ENCODE measurements at places on chromosomes 7 and 10.

GRCh38 chr7:99631295-99632109, 14.8 kb downstream of the ZSCAN25 start:
- DNase-seq = no peak

GRCh38 chr7:93185303-93186027, 37.3 kb upstream of the SAMD9L start:
- DNase-seq = no peak

DNA sequence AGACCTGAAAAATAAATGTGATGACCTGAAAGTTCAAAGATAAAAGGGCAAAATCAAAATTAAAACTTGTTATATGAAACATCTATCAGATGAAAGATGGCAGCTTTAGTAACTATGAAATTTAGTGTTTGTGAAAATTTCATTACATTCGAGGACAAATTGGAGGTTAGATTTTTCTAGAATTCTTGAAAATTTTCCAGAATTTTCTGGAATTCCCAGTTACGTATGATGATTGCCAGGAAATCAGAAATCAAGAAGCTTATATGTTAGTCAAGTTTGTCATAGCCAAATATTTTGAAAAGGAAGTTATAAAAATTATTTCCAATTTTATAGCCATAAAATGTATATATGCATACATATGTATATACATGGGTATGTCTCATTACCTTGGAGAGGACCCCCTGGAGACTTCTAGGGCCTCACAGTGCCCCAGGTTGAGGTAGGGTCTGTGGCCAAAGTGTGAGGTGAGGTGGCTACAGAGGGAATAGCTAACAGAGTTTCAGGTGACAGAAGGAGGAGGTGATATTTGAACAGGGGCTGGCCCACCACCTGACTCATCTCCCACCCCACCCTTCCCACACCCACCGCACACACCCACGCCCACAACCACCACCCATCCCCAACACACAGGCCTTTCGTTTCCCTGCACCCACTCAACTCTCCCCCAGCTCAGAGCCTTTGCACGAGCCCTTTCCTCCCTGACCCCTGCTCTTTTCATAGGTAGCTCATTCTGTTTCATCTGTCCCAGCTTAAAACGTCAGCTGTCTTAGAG, 21.5 kb downstream of the C10orf105 start:
- DNase-seq = no peak

GRCh38 chr10:76252733-76253132, 821.3 kb downstream of the LRMDA start:
- DNase-seq = no peak

- no peak for DNase-seq
These were observed 1080.4 kb downstream of the CNTNAP2 start for GRCh38 chr7:147197006-147197405.

DNA sequence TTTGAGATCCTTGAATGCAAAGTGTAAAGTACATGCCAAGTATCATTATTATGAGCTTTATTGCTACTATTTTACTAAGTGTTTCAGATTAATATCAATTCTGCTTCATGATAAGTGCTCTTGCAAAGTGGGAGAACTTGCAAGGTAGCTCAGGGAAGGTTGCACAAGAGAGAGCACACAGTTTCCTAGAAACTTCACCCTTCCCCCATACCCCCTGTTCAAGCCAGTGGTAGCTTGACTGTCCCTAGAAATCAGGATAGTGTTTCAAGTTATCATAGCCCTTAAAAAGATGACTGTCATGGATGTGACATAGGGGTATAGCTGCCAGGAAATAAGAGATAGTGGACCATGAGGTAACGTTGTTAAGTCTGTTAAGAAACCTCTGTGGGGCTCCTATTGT, 251.5 kb downstream of the TRIL start:
- no peak for DNase-seq

DNA sequence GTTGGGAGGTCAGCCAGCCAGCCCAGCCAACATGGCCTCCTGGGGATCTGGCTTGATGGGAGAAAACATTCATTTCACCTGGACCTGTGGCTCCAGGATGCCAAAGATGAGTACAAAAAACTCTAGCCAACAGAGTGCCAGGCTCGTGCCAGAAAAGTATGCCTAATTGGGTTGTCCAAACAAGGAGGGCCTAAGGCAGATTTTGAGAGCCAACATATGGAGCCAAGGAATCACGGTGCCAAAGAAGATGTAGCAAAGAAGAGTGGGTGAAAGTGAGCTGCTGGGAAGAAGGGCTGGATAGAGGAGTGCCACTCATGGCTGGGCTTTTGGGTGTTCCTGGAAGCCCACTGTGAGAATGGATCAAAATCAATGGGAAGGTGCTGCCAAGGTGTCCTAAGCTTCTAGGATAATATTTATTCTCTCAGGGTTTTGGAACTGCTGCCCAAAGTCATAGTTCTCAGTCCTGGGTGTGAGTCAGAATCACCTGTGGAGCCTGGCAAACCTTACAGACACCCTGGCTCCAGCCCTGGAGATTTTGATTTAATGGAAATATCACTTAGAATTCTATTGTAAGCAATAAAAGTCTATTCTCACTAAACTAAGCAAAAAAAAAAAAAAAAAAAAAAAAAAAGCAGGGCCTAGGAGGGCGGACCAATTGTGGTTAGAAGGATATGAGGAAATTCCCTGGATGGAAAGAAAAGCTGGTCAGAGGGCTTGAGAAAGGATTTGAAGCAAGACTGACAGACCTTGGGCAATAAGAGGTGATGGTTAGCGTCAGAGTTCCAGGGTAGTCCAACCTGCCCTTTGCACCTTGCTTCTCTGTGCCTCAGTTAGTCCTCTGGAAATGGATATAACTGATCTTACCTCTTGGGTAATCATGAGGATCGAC, 182.2 kb upstream of the PRR15 start:
- no peak for DNase-seq

DNA sequence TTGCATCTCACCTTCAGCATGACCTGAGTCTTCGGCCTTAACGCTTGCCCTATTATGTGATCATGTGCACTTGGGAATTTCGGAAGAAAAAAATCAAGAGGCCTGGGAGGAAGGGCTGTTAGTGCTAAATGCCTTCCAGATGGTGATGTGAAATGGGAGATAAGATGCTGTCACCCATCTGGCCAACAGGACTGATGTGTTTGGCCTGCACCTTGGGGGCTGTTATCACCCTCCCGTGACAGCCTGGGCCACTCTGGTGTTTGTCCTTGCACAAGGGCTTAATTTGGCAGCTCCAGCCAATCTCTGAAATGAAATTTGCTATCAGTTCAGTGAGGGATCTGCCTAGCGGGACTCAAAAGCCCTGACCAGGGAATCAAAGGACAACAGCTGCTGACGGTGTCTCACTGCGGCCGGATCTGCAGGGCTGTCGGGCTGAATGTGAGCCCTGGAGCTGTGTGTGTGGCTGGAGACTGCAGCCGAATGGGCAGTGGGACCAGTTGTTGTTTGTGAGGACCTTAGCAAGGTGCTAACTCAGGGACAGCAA, 131.4 kb upstream of the BTBD16 start:
- DNase-seq = no peak

- DNase-seq = no peak
These were observed 66.4 kb downstream of the MET start for GRCh38 chr7:116738378-116738777.

GRCh38 chr7:109873296-109873695, 1217.6 kb upstream of the LRRN3 start:
- DNase-seq = no peak

DNA sequence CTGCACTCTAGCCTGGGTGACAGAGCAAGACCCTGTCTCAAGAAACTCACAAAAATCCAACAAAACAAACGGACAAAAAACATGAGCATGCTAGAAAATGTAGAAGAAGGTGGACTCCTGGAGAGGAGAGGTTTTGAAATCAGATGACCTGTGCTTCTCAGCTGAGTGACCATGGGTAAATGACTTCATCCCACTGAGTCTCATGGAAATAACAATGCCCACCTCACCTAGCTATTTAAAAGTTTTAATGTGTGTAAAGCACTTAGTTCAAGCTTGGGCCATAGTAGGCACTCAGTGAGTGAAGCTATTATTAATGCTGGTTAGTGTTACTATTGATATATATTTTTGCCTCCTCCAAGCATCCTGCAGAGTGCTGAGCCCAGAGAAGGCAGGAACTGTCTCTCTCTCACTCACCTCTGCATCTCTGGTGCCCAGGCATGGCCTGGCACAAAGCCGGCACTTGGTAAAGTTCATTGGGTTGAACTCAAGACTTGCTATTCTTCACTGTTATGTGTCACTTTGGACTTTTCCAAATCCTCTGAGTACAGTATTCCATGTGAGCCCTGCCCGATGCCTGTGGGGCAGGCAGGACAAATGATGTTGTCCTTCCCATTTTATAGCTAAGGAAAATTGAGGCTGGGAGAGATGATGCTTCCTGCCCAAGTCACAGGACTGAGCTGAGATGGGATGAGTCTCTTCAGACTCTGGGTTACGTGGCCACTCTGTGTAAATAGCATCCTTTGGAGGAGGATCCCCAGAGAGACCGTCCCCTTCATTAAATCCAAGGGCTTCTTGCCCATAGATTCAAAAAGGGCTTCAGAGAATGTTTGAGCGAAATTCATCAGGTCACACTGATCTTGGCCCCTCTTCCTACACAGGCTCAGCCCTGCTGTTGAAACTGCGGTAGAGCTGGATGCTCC, 81.4 kb upstream of the EMX2 start:
- no peak for DNase-seq

DNA sequence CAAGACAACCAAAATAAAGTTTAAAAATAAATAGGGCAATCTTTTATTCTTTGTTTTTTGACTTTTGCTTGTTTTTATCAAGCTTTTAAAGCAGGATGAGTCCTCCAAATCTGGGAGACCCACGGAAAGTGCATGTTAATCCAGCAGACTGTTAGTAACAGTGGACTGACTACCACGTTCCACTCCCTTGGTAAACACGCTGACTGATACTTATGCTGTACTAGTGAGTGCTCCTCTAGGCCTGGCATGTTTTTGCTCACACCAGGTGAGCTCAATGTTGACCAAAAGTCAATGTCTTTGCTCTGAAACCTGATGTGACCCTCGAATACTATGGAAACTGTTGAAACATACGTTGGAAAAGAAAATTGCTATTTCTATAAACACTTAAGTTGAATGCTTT, 88.4 kb downstream of the KIAA1549 start:
- DNase-seq = no peak

DNA sequence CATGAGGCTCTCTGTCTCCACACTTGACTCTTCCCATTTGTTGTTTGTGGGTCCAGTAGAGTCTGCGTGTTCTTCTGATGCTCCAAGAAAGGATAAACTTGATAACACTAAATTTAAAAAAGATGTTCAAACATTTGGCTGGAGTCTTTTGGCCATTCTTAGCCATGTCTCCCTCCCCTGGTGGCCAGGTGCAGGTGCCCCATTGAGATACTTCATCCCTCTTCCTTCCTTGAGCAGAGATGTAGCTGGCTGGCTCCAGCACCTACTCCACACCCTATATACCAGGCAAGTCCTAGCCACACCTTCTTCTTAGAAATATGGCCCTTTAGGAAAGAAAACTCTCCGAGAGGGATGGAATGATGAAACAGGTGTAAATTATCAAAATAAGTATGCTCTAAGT, 103.2 kb upstream of the GJD4 start:
- DNase-seq = no peak

DNA sequence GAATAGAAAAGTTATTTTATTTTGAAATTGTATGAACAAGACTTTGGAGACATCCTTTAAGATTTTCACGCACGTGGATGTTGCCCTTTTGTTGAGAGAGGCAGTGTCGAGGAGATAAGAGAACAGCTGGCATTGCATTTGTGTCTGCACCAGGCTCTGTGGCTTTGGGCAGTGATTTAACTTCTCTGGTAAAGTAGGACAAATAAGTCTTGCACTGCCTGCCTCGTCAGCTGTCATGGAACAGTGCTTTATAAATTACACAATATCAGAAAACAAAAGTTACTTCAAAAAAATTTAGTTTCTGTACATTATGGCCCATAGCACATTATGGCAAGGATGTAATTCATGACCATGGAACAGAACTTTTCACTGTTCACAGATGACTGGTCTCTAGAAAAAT, 20.1 kb downstream of the SNX10 start:
- no peak for DNase-seq

GRCh38 chr7:64747802-64748201, 46.4 kb upstream of the ZNF138 start:
- no peak for DNase-seq

DNA sequence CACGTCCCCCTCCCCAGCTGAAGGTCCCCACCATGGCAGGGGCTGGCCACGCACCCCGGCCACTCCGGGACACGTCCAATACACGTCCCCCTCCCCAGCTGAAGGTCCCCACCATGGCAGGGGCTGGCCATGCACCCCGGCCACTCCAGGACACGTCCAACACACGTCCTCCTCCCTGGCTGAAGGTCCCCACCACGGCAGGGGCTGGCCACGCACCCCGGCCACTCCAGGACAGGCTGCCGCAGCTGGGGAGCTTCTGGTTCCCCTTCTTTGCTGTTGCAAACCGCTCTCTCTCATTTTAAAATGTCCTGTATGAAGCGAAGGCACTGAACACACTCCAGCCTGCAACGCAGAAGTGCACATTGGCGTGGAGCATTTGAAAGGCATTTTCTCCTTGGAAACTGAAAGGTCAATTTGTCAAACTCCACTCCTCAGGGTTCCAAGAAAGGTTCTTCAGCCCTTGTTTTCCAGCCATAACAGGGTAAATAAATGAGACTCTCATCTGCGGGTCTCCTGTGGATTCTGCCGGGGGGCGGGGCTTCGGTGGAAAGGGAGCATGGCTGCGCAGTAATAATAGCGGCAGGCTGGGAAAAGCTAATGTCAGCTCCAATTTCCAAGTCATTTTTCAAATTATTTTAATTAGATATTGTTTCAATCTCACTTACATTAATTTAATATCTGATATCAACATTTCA, 580.3 kb downstream of the DNAJB6 start:
- no peak for DNase-seq

- DNase-seq = no peak
These were observed 47.8 kb upstream of the KCNMA1 start for GRCh38 chr10:77685432-77685831.

DNA sequence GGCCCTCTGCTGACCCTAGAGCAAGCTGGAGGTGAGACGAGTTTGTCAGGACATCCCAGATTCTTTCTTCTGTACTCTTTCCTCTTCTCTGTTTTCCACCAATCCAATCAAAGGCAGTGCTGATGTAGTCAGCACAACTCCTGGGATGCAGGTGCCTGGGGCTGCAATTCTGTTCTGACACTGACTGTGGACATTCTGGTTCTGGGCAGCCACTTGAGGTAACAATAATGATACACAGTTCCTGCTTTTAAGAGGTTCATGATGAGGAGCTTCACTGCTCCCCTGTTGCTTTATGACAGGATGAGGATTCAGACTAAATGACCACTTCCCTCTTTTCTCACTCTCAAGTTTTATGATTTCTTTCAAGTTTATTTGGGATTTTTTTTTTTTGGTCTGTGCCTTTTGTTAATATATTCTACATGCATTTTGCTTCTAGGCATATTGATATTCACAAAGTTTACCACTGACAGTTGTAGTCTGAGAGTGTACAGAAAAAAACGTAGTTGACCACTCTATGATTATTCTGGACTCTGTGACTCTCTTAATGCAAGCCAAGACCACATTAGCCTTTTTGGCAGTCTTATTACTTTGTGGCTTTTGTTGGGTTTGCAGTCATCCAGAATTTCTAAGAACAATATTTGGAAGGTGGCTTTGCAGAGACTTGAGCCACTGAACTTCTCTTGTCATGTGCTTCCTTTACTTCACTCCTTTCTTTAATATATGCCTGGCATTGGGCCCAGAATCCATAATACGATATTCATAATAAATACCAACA, 247.6 kb downstream of the AUTS2 start:
- no peak for DNase-seq

GRCh38 chr7:101378751-101379174, 16.1 kb downstream of the COL26A1 start:
- DNase-seq = no peak

GRCh38 chr10:119651514-119652360, 557 bp downstream of the BAG3 start:
- peak; percentile 8 for DNase-seq
